ENCODE measurements at places on chromosomes 6 and 20.

GRCh38 chr6:70474751-70475150, 61.4 kb downstream of the FAM135A start:
- peak; percentile 9 for DNase-seq

- no peak for DNase-seq
Measured at GRCh38 chr6:44676826-44677433, 289.4 kb downstream of the CDC5L start.

GRCh38 chr6:170597278-170597677, 12.8 kb upstream of the PDCD2 start:
- DNase-seq: no peak

DNA sequence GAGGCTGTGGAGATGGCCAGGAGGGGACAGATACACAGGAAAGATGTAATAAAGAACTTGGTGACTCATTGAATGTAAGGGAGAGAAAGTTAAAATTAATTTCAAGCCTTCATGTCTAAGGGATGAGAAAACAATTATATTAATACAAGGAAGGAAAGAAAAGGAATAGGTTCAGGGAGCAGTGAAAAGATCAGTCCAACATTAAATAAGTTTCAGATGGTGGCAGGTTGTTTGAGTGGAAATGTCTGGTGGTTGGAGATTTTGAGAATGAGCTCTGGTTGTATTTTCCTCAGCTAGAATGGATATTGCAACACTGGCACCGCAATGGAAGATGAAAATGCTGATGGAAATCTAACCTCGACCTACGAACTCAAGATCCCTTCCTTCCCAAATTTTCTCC, 304.3 kb downstream of the COL12A1 start:
- no peak for DNase-seq

DNA sequence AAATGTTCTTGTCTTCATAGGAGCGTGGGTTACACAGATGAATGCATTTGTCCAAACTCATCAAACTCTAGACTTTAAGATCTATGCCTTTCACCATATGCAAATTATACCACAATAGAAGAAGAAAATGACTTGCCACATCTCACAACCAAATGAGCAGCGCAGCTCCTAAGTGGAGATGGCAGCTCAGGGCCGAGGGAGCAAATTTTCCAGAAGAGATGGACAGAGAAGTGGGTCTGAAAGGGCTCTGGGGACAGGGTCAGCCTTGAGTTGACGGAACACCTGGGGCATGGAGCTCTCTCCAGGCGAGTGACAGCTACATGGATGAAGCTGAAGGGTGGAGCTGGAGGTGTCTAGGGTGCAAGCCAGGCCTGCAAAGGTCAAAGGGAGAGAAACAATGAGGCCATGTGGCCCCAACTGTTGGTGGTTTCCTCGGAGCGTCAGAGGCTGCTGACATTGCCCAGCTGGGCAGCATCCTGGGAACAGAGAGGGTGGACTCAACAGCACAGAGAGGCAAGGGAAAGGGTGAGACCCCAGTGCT, 228.3 kb downstream of the NRN1 start:
- no peak for DNase-seq

GRCh38 chr6:95670011-95670463, 92.7 kb downstream of the MANEA start:
- no peak for DNase-seq

- DNase-seq: no peak
Measured at GRCh38 chr6:133247581-133247980, 6.4 kb downstream of the EYA4 start.

DNA sequence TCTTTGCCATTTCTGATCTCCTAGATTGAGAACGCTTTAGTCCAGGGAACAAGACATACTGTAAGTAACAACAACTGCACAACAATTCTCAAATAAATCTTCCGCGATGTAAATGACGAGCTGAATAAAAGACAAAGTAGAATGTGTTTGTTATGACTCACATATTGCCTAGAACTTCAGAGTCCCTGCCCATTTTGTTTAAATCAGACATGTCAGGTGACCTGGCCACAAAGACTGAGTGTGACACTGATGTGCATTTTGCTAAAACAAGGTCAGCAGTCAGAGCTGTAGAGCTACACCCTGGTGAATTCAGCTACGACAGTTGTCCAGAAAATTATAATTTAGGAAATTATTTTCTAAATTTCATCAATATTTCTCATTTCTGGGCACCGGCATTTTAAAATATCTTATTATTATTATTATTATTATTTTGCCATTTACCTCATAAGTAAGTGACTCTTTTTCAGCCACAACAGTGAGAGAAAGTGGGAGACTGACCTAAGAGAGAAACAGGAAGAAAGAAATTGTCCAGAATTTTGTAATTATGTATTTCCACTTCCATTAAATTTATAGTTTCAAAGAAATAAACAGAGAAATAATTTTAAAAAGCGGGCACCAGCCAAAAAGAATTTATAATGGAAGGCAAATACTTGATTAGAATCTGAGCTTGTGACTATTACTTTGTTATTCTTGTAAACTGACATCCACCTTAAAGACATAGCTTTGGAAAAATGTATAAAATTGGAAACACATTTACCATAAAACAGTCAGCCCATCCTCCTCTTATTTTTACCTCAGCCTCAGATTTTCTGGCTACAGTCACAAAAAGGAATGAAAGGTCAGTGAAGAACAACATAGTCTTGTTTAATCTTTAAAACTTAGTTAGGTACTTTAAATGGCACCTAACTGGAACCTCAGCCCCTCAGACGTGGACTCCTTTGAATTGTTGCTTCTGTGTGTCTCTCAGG, 157.0 kb upstream of the CITED2 start:
- peak; percentile 58 for DNase-seq

DNA sequence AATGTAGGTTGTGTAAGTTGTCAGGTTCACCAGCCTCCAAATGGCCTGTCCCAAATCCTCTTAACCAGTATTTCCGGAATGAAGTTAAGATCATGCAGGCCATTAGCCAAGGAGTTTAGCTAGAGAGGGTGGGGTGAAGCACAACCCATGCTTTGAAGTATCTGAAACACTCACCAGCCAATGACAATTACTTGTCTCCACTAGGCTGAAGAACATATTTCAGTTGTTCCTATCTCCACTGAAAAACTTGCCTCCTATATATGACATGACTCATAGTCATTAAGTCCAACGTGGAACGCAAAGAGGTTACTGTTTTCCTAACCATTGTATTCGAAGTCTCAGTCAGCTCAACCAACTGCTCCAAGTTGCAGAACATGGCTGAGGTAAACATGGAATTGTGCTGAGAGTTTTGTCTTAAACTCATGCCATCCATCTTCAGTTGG, 37.4 kb upstream of the TNFAIP3 start:
- DNase-seq: peak; percentile 43

DNA sequence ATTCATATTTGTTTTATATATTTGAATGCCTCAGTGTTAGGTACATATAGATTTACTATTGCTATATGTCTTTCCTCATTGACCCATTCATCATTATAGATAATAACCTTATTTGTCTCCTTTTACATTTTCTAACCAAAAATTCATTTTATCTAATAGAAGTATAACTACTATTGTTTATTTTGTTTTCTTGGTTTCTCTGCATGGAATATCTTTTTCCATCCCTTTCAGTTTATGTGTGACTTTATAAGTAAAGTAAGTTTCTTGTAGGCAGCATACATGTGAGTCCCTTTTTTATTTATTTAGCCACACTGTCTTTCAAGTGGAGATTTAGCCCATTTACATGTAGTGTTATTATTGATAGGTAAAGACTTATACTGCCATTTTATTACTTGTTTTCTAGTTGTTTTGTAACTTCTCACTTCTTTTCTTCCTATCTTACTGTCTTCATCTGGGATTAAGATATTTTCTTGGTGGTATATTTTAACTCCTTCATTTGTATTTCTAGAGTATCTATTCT, 572.0 kb upstream of the MAN1A1 start:
- DNase-seq: no peak

DNA sequence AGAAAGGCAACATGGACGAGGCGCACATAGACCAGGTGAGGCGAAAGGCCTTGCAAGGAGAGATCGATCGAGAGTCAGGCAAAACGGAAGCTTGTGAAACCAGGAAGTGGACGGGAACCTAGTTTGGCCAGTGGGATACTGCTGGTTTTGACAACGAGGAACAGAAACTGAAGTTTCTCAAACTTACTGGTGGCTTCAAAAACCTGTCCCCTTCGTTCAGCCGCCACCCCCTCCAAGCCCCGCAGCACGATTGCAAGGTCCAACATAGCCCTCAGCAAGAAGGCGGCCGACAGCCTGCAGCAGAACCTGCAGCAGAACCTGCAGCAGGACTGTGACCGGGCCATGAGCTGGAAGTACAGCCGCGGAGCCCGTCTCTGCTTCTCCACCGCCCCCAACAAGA, 238.0 kb downstream of the KHDC1L start:
- no peak for DNase-seq

DNA sequence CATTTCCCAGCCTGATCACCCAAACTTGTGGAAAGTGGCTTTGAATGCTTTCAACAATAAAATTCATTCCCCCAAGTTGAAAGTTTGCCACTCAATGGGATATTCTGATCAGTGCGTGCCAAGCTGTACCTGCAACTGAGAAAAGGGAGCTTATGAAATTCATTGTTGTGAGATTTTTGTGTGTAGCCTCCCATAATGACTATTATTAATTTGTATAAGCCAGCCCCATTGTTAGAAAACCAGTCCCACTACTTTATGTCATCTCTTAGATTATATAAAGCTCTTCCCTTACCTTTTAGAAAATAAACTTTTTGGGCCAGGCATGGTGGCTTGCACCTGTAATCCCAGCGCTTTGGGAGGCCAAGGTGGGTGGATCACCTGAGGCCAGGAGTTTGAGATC, 15.9 kb downstream of the IL20RA start:
- DNase-seq: no peak
